ENCODE measurements at places on chromosomes 16 and 17.

DNA sequence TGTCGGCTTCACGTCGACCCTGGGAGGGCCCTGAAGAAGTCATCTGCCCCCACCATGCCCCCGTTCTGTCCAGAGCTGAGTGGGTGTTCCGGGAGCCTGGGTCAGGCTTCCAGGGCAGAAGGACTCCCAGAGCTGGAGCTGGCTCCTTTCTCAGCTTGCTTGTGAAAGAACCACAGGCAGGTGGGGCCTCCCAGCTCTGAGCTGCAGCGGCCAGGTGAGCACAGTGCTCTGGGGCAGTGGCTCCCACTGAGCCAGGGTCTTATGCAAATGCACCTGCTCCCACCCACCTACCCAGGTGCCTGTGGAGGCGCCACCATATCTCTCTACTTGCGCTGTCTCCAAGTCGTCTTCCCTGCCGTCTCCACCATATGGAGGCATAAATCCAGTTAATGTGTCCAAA, 140.0 kb upstream of the RPL38 start:
- DNase-seq: no peak

GRCh38 chr17:49365667-49366066, 3.6 kb upstream of the ZNF652 start:
- no peak for DNase-seq

DNA sequence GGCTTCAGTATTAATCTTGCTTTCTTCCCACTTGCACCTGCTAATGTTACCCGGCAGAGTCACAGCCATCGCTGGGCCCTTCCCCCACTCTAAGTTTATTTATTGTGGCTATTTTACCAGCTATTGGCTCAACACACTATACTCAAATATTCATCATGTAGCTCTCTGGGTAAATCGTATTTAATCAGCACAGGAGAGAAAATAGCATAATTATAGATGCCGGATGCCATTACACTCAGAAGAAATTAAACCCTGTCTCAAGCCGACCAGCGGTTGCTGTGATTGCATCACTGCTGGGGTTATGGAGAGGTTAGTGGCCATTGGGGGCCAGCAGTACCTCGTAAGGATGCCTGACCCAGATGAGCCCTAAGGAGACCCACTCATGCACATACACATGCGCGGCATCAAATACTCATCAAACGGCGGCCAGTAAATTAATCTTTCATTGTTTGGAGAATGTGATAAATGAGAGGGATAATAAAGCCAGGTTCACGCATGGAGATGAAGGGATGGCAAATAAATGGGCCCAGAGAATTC, 269.5 kb upstream of the ZFHX3 start:
- no peak for DNase-seq

DNA sequence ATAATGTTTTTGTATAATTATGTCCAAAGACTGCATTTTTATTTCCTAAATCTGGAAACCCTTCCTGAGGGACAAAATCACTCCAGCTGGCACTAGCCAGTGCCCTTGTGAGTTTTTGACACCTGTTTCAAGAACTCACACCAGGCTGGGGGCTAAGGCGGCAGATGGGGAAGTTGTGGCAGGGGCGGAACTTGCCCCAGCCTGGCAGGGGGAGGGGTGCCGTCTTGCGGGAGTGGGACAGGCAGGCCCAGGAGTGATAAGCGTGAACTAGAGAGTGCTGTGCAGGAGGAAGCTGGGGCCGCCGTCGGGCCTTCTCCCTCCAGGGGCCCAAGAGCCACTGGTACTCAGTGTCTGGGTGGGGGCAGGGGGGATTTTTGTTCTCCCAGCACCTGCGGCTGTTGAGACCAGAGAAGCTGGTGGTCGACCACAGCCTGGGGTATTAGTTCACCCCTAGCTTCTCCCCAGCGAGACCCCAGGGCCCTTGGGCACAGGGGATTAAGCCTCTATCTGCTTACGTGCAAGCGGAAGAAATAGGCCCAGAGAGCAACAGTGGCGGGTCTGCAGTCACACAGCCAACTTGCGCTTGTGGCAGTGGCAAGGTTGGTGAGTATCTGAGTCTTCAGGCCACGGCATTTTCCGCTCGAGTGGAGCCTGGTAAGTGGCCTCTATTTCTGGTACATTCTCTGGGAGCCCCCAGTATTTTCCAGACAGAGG, 40.2 kb upstream of the PLCG2 start:
- no peak for DNase-seq

DNA sequence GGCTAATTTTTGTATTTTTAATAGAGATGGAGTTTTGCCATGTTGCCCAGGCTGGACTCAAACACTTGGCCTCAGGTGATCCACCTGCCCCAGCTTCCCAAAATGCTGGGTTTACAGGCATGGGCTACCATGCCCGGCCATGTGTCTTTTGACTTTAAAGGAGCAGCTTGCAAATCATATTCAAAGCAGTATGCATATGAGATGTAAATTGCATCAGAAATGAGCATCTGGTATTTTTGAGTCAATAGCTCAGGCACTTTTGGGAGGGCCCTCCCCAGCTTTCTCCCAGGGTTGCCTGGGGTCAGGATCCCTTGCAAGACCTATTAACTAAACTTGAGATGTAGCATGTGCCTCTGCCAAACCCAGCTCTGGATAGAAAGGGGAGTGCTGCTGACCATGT, 21.5 kb downstream of the EPOP start:
- DNase-seq: no peak

Measured in activated CD4-positive, alpha-beta T cell treated with anti-CD3 and anti-CD28 coated beads for 1 hour (primary cell).